ENCODE measurements at places on chromosomes 11 and 22. TPM values are rescaled to one million over a fixed set of nuclear protein-coding genes. Genes with fewer than 3 reads are reported as not detected.
A peak's percentile ranks its signal among the peaks of the same experiment; 100 is the strongest.

- DNase-seq, result no peak
Measured at GRCh38 chr11:78685156-78685555, 110.5 kb upstream of the NARS2 start.

DNA sequence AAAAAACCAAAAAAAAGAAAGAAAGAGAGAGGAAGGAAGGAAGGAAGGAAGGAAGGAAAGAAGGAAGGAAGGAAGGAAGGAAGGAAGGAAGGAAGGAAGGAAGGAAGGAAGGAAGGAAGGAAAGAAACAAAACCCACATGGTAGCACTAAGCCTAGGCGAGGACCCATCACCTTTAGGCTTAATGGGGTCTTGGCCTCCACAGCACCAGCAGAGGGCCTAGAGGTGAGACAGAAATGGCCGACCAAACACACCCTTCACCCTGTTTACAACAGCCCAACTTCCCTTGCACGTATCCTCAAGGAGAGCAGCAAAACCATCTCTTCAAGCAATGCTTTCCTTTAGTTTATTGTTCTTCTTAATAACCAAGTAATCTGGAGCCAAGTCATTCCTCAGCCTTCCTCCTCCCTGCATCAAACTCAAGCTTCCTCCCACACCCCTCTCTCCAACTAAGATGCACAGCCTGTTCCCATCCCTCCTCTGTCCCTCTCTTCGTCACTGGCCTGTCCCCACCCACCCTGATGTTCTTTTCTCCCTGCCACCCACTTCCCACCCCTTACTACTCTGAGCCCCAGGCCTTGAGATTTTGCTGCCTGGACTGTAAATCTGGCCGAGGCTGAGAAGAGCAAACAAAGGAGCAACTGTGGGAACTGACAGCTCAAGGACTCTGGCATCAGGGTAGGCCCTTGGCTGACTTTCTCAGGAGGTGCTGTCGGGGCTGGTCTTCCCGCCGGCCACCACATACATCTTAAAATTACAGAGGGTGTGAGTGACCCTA, 26.0 kb downstream of the POU2AF1 start:
- no peak for DNase-seq

GRCh38 chr11:69123593-69124545, 31.9 kb upstream of the SMIM38 start:
- DNase-seq, result no peak

GRCh38 chr11:120510406-120511115, 987 bp upstream of the GRIK4 start:
- no peak for DNase-seq

GRCh38 chr11:64008283-64008913, 22.2 kb downstream of the OTUB1 start:
- no peak for DNase-seq

DNA sequence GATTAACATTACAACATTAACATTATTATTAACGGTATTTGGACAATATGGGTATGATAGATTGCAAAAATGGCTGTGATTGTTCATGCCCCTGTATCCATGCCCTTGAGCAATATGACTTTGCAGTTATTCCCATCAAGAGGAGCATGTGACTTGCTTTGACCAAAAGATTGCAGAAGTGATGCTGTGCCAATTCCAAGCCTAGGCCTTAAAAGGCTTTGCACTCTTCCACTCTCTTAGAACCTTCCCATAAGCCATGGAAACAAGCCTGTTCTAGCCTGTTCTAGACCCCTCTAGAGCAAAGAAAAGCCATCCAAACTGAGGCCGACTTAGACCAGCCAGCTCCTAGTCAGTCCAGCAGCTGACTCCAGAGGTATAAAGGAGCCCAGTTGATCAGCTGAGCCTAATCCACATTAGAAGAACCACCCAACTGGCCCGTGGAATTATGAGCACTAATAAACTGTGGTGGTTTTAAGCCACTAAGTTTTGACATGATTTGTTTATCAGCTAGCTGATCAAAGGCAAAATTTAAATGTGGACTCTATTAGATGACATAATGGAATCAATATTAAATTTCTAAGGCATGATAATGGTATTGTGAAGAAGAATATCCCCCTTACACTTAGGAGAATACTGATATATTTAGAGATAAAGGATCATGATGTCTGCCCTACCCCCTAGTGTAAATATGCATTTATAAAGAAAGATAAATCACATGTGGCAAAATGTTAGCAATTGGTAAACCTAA, 28.6 kb downstream of the RAB30 start:
- no peak for DNase-seq

DNA sequence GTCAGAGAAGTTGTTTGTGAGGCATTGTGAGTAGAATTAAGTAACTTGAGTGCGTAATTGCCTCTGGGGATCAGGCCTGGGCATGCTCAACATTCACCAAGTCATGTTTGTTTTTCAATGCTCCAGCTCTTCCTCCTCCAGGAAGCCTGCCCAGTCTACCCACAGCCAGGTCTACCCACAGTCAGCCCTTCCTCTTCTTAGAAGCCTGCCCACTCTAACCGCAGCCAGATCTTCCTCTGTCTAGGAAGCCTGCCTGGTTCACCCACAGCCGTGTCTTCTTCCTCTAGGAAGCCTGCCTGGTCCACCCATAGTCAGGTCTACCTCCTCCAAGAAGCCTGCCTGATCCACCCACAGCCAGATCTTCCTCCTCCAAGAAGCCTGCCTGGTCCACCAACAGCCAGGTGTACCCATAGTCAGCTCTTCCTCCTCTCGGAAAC, 25.0 kb downstream of the LRP5 start:
- DNase-seq, result no peak

Gene TMPRSS5
- polyA plus RNA-seq, result 0.07 TPM

GRCh38 chr11:116693593-116694348, 79.0 kb downstream of the BUD13 start:
- DNase-seq, result no peak

DNA sequence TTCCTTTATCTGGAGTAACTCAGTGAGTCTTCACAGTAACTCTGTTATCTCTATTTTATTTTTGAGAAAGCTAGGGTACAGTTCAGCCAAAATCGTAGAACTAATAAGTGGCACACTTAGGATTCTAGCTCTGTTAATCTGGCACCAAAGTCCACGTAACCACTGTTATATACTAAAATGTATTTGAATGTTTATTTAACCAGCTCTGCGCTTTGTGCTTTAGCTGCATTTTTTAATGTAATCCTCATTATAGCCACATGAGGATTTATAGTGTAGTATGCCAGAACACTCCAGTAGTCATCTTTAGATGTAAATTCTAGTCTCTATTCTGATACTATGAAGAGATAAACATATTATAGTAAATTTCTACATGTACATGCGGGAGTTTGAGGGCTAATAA, 36.8 kb downstream of the YAP1 start:
- DNase-seq, result no peak

DNA sequence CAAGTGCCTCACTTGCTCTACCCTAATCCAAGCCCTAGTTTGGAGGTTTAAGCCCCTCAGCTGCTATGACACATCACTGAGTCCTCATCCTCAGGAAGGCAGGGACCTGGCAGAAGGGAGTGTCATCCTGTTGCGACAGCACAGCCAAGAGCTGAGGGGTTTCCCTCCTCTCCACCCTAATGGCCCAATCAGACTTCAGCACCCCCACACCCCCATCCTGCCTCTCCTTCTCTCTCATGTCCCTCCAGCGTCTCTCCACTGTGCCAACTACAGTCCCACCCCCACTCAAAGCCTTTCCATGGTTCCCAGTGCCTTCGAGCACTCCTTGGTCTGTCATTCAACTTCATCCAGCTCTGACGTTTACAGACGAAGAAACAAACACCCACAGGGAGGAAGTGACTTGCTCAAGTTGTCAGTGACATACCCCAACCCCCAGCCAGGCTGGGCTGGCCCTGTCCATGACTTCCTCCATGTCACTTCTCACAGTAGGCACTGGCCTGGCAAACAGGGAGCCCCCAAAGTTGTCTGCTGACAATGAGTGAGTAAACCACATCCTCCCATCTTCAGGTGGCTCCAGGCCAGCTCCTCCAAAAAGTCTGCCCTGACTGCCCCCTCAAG, 15.6 kb downstream of the ARAP1 start:
- peak; percentile 60 for DNase-seq

DNA sequence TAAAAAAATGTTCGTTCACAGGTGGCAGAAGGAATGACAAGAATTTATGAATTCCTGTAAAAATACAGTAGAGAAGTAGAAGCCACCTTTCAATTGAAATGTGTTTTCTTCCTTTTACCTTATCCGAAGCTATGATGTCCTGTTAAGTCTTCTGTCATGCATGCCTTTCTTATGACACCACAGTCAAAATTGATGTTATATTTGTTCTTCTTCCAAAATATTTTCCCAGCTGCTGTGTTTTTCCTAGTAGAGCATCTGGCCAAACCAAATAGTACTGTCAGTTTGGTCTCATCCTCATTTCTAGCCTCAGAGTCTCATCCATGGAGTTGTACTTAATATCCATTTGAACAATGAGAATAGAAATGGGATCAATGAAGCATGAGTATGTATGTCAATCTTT, 206.1 kb downstream of the PGR start:
- no peak for DNase-seq

Gene IFITM2
- 835 TPM for polyA plus RNA-seq
